ENCODE measurements at places on chromosomes 6 and 20. TPM values are rescaled to one million over a fixed set of nuclear protein-coding genes. Genes with fewer than 3 reads are reported as not detected.

GRCh38 chr6:156359912-156360311, 417.3 kb upstream of the ARID1B start:
- DNase-seq = no peak

DNA sequence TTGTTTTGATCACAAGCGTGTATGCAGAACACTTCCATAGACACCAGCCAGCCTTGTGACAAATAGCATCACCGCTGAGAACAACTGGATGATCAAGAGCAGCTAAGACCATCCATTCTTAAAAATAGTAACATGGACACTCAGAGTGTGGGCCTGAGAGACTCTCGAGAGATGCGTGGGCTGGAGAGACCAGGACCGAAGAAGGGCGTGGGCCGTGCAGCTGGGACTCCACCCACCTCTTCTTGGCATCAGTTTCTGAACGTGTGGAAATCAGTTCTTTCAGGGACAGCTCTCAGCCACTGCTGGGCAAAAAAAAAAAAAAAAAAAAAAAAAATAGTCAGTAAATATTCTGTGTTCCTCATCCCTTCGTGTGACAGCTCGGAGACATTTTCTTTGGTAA, 314.5 kb upstream of the CDH4 start:
- no peak for DNase-seq

DNA sequence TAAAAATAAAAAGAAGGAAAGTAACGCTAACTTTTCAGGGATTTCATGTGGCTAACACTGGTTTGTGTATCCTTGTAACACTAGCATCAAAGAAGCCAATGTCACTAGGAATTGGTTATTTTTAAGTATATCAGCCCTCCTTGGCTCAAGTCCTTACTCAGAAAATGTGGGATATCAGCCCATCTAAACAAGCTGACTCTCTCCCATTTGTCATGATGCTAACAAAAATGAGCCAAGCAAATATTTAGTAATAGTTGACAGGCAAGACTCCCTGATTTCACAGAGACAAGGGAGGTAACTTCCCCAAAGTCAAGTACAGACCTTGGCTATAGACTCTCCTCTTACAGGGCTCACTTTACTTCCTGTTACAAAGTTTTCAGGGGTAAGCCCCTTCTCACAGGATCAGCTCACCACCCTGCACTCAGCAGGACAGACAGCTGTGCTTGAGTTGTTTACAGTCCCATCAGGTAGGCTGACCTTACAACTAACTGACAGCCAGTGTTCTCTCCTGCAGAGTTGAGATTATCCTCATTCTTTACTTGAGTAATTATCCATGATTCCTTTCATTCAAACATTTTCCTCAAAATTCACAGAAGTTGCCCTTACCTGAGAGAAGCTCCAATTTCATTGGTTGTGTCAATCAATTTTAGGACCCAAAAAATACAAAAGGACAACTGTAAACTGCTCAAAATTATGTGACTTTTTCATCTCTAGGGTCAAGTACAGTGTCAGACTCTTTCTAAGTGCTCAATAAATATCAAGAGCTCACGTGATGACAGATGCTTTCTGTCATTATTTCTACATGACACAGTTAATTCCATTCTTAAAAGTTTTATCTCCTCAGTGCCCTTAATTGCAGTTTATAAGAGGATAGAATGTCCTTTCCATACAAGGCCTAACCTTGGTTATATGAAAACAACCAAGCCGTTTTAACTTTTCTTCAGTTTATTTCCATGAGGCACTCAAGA, 38.1 kb upstream of the BMP5 start:
- no peak for DNase-seq

- no peak for DNase-seq
Measured at GRCh38 chr6:161257793-161258457, 15.9 kb downstream of the AGPAT4 start.

GRCh38 chr20:50050660-50051308, 62.2 kb downstream of the UBE2V1 start:
- DNase-seq = no peak

GRCh38 chr20:46004187-46004586, 4.5 kb upstream of the MMP9 start:
- peak; percentile 51 for DNase-seq

DNA sequence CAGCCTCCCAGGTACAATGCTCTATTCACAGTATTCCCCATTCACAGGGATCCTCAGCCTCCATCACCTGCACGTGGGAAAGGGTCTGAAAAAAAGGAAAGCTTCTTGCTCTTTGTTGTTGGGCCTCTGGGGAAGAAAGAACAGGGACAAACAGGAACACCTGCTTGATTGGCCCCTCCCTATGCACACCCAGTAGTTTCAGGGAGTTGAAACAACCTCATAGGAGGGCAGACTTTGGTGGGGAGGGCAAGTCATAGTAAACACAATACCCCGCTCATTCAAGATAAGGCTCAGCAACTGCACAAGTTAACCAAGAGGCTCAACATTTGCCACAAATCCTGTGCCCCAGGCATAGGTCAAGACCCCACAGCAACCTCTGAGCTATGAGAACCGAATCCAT, 1.7 kb downstream of the GHRH start:
- no peak for DNase-seq

DNA sequence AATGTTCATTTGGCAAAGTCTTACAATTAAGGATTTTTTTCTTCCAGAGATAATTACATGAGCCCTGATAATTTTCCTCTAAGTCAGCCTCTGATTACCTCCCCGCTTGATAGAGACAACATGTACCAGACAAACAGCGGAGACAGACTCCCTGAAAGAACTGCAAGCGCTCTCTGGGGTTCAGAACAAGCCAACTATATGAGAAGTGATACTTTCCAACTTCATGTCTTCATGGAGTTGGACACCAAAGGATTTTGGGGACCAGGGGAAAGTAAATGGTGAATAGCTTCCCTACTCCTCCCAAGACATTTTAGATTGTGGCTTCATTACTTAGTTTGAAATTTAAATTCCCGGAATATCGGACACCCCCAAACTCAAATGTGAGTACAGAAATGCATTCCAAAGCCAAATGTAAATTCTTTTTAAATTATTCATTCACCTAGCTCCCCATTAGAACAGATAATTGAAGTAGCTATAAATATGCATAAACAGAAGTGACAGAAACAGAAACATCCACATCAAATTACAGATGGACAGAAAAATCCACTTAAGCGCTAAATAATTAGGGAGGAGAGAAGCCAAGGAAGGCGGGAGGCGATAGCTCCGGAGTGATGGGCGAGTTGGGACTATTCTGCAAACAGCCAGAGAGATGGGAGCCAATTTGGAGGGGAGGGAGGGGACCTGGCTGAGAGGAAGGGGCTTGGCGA, 129.7 kb upstream of the AKAP12 start:
- no peak for DNase-seq

GRCh38 chr6:88296694-88297093, 130.5 kb upstream of the CNR1 start:
- no peak for DNase-seq

- DNase-seq = no peak
Measured at GRCh38 chr6:83247471-83247870, 54.3 kb downstream of the RWDD2A start.

DNA sequence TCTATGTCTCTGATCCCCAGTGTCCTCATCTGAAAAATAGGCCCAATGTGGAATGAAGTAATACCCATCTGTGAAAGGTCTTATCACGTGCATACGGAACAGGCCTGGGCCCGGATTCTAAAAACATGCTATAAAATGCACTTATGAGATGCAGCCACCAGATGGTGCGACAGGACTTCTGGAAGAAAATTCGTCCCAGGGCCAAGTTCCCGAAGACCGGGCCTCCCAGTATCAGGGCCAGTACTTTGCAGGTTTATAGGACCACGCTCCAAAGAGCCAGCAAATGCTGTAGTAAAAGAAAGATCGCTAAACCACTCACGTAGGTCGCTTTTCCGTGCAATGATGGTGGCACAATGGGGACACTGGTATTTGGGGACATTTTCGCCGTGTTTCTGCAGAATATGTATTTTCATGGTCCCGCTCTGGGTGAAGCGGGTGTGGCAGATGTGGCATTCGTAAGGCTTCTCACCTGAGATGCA, 10.6 kb downstream of the CTCFL start:
- peak; percentile 27 for DNase-seq

GRCh38 chr6:151681433-151682059, 125.9 kb upstream of the ESR1 start:
- DNase-seq = no peak

DNA sequence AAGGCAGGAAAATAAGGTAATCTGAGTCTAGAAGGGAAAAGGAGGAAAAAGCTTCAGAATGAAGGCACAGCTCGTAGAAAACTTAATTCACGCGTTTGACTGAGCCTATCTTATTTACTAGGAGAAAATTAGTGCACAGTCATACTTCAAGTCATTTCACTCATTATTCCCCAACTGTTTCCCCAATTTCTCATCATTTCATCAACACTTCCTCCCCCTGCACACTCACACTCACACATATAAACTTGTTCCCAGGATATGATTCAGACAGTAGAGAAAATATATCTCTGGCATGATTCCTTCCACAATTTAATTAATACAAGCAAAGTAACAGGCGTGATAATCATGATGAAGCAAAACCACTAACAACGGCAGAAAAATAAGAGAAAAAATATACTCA, 94.5 kb upstream of the F13A1 start:
- DNase-seq = no peak

- DNase-seq = no peak
Measured at GRCh38 chr20:706366-706885, 30.8 kb upstream of the SCRT2 start.

GRCh38 chr6:31878726-31879125, at the start of gene SLC44A4:
Gene SLC44A4 (minus strand): TSS chr6:31878997. CDS start chr6:31878980, 17 bp downstream.
- DNase-seq = no peak

DNA sequence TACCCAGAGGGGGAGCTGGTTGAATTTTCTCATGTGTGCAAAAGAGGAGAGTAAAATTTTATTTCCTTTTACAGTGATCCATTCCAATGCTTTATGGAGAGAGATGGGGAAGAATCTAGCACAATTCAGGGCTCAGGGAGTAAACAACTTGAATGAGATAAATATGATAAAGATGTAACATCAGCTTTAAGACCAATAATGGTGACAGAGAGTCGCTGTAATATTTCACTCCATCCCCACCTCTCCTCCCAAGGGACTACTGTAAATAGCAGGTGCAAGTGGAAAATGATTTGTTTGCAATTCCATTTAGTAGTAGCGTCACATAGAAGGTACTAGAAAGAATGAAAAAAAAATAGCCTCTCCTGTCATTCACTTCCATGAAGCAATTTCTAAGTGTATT, 4.8 kb downstream of the CRISP3 start:
- no peak for DNase-seq

GRCh38 chr6:111747829-111748228, 125.4 kb downstream of the FYN start:
- no peak for DNase-seq

DNA sequence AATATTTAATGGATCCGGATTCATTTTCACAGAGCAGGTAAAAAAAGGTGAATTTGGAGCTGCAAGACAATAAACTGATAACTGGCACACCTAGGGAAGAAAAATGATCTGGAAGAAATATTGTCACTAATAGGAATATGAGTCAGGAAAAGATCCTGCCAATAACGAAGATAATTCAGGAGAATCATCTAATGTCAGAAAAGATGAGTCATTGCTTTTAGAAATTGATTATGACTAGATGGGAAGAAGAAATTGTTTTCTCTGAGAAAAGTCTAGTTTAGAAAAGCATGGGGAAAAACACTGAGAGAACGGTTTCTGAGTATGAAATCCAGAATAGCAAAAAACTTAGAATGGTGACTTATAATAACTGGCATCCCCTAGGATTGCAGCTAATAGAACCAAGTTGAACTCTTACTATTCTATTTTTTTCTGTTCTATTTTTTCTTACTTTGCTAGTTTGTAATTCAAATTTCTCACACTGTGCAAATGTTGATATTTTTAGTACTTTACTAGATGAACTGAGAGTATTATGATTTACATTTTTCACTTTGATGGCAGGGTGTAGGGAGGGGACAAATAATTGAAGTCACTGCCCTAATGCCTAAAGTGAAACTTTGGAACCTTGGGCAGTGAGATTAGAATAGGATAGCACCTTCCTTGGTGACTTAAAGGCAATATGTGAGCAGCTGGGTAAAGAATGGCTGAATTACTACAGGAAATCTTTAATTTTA, 38.2 kb upstream of the SUPT3H start:
- DNase-seq = no peak

GRCh38 chr20:49916146-49917002, 1.0 kb upstream of the SPATA2 start:
- DNase-seq = no peak

DNA sequence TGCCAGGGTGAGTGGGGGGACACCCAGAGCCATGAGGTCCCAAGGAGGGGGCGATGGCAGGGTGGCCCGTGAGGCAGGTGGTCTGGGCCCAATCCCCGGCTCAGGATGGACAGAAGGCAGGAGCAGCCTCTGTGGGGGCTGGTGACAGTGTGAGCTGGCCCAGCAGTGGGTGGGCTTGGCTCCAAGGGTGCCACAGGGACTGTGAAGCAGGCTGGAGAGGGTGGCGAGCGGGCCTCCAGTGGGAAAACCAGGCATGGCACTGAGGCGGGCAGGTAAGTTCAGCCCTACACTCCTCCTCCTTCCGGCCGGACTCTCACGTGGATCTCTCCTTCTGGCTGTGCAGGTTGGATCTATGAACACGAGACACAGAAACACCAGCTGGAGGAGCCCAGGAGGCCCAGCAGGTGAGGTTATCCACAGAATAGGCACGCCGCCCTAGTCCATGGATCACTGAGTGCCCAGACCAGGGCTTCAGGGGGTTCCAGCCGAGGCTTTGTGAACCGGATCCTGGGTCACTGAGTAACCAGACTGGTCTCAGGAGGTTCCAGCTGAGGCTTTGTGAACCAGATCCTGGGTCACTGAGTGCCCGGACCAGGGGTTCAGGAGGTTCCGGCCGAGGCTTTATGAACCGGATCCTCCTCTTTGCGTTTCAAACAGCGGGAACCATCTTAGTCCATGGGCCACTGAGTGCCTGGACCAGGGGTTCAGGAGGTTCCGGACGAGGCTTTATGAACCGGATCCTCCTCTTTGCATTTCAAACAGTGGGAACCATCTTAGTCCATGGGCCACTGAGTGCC, 76.4 kb upstream of the BHLHE23 start:
- DNase-seq = no peak

DNA sequence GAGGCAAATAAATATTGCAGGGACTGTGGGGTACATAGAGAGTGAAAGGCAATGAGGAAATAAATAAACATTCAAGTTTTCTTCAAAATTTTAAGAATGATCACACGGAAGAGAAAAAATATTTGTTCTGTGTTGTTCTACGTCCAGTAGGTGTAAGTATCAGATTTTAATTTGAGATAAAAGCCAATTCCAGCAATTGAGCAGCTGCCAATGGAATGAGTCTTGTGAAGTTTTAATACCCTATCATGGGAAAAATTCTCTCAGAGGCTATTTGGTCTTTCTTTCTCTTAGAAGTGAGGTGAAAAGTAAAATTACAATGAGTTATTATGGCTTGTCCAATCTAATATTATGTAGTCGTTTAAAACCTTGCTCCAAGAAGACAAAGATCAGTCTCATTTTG, 195.7 kb upstream of the CITED2 start:
- no peak for DNase-seq

WFDC10B gene
- total RNA-seq = not detected

FAXC gene
- total RNA-seq = not detected

BPIFB1 gene
- not detected for total RNA-seq

PPP1R16B gene
- 87.6 TPM for total RNA-seq

GPR6 gene
- total RNA-seq = not detected

EYA4 gene
- total RNA-seq = not detected

RAD21L1 gene
- total RNA-seq = 0.58 TPM

MMP24 gene
- total RNA-seq = not detected

PLCB4 gene
- 0.06 TPM for total RNA-seq

UNC5CL gene
- 2.9 TPM for total RNA-seq

CDK5RAP1 gene
- 59.7 TPM for total RNA-seq

Data from CD4-positive, alpha-beta T cell (primary cell).